ENCODE measurements at places on chromosomes 4 and X. TPM values are rescaled to one million over a fixed set of nuclear protein-coding genes. Genes with fewer than 3 reads are reported as not detected.

DCAF8L2 gene
- polyA plus RNA-seq, result not detected

GRCh38 chrX:131901546-131901945 is 121.6 kb upstream of the STK26 start:
- DNase-seq, result no peak

MAGEE1 gene
- 1.4 TPM for polyA plus RNA-seq

DNA sequence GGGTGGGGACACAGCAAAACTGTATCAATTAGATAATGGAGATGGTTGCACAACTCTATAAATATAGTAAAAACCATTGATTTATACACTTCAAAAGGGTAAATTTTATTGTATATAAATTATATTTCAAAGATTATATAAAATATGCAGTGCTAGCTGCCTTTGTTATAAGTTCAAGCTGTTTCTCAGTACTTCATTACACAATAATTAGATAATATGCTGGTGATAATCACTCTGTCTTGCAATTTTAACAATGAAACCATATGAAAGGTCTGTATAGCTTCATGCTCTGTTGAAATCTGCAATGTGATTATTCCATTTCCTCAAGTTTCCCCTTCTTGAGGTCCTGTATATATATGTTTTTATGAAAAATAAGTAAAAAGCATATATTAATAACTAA is 73.4 kb upstream of the PLS3 start:
- no peak for DNase-seq

DNA sequence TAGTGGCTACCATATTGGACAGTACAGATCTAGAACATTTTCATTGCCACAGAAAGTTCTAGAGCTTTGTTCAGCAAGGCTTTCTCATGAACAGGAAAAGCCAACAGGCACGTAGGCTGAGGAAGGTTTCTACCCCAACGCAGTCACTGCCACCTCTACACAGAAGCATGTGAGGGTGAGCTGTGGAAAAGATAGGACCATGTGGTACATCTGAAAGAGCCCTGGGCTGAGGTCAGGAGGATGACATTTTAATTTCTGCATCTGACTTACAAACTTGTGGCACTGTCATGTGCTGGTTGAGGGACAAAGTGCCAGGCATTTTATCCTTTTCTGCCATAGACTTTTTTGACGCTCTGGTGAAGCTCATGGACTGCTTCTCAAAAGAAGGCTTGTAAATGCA is 454.2 kb downstream of the BCOR start:
- no peak for DNase-seq

MMRN1 gene
- polyA plus RNA-seq, result 1.4 TPM

DNA sequence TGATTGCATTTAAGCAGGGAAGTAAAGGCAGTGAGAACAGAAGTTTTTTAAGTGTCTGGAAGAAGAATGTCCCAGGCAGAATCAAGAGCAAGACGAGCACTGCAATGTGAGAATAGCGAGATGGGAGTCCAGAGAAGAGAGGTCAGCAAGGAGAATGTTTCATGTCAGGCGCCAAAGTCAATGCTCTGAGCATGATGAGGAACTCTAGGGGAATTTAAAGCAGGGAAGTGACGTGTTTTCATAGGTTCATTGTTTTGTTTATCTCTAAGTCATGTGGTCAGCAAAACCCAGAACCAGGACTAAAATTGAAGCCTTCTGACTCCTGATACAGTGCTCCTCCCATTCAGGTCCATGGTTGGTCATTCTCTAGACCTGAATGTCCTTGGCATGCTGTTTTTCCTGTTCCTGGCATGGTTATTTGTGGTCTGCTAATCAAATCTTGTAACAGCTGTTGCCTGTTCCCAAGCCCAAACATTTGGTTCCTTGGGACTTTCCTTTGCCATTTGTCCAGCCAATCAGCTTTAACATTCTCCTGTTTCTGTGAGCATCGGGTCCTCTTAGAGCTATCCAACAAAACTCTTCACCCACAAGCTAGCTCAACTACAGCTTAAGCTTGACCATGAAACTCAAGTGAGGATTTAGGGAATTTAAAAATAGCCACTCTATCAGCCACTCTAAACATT is 37.7 kb downstream of the PTCHD1 start:
- DNase-seq, result no peak

DNA sequence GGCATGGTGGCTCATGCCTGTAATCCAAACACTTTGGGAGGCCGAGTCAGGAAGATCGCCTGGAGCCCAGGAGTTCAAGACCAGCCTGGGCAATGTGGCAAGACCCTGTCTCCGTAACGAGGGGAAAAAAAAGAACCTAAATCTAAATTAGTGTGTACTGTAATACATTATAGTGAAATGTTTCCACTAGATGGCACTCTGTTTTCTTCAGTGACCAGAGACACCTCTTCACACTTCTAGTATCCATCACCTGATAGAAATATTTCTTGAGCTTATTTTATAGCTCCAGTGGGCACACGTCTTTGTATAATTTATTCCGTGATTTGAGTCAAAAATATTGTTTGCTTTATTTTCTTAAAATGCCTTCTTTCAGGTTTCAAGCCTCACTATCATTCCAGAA is 600.9 kb upstream of the DIPK2B start:
- no peak for DNase-seq

DNA sequence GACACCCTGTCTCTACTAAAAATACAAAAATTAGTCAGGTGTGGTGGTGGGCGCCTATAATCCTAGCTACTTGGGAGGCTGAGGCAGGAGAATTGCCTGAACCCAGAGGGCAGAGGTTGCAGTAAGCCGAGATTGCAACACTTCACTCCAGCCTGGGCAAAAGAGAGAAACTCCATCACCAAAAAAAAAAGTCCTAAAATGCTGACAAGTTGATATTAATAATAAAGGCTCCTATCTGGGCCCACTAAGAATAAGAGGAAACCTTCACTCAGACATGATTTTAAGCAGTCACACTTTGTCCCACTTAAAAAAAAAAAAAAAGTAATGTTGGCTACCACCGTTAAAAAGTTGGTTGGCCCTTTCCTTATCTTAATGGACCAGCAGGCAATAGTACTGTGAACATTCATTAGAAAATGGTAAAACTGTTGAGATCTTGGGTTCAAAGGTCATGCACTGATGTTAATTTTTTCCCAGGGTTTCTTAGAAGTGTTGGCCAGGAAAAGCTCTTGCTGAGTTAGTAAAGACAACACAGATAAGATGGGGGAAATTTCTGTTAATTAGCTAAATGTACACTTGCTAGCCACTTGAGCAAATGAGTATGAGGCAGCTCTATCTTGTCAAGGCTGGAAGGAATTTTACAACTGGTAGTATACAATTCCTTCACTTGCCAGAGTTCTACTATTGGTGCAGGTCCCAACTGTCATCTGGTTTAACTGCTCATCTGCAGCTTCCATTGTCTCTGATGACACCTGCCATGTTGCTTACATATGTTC is 43.6 kb upstream of the BMP2K start:
- no peak for DNase-seq

DNA sequence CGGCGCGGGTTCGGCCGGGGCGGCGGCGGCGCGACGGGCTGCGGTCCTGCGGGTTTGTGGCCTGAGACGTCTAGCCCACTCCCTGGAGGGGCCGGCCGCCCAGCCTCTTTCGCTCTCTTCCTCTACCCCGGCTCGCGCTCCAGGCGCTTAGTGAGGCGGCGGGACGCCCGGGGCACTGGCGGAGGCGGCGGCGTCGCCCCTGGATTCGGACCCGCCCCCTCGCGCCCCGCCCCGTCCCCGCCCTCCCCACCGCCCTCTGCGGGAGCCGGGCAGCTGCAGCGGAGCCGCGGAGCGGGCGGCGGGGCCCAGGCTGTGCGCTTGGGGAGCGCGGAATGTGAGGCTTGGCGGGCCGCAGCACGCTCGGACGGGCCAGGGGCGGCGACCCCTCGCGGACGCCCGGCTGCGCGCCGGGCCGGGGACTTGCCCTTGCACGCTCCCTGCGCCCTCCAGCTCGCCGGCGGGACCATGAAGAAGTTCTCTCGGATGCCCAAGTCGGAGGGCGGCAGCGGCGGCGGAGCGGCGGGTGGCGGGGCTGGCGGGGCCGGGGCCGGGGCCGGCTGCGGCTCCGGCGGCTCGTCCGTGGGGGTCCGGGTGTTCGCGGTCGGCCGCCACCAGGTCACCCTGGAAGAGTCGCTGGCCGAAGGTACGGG is at the start of gene BMP2K:
Gene BMP2K (plus strand): TSS at position 272 of the 650 bp plus-strand sequence. CDS start 194 bp downstream, at position 466.
- peak; percentile 83 for DNase-seq

DUSP21 gene
- not detected for polyA plus RNA-seq

ARMCX2 gene
- polyA plus RNA-seq, result 62.0 TPM

- peak; percentile 35 for DNase-seq
These were observed 35.1 kb downstream of the PIGG start for GRCh38 chr4:534101-534575.

- DNase-seq, result no peak
These were observed 115.9 kb downstream of the HPGD start for GRCh38 chr4:174406383-174406782.

GRCh38 chr4:51843309-51844152 is 578 bp downstream of the DCUN1D4 start:
- peak; percentile 86 for DNase-seq
